Panc1 (cell line): ENCODE measurements at places on chromosomes 1 and 21.

DNA sequence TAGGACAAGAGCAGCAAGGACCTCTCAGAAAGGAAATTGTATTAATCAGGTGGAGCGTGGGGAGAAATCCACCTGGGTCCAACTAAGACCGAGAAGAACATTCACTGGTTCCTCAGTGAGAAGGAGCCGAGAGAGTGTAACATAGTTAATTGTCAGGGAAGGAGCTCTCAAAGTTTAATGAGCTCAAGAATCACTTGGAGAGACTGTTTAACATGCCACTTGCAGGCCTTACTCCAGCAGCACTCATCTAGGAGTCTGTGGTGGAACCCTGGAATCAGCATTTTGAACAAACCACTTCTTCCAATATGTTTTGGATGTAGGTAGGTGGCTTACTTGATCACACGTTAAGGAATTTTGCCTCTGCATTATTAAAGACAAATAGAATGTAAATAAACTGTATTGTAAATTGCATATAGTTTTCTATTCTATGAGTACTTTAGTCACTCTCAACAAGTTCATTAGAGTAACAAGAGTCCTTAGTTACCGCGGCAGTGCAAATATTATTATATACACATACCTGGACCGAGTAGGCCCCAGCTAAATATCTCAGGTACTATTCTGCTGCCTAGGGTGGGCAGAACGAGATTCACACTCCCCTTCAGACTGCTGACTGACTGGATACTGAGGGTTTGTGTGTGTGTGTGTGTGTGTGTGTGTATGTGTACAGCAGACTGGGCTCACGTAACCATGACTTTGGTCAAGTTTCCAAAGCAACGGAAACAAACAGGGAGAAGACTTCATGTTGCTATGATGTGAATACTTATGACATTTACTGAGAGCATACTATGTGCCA, 203.2 kb upstream of the USP24 start:
- DNase-seq: no peak

- DNase-seq: no peak
These were observed 82.9 kb downstream of the NIBAN1 start for GRCh38 chr1:184891440-184891839.

DNA sequence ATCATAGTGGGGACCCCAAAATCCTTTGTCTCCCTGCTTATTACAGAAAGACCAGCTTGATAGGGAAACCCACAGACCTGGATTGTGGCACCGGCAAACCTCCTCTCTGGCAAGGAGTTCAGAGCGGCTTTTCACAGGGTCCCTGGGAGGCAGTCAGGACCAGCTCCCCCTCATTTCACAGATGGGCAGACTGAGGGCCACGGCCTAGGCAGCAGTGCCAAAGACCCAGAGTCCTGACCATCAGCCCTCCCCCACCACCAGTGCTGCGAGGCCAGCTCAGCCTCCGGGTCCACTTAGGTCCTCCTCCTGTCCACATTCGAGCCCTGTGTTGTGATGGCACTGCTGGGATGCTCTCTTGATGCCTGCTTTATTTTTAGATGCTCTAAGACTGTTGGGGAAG, 57.2 kb downstream of the CAMK2N1 start:
- no peak for DNase-seq

GRCh38 chr1:25031966-25032667, 102.0 kb upstream of the RUNX3 start:
- DNase-seq: no peak

DNA sequence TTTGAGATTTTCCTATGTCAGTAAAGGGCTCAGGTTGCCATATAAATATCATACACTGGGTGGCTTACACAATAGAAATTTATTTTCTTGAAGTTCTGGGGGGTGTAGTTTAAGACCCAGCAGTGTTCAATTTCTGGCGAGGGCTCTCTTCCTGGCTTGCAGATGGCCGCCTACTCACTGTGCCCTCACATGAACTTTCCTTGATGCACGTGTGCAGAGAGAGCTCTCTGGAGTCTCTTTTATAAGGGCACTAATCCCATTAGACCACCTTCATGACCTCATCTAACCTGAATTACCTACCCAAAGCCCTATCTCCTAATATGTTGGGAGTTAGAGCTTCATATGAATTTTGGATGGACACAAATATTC, 21.1 kb downstream of the TMEM51 start:
- no peak for DNase-seq

- DNase-seq: no peak
These were observed 1.0 kb downstream of the ST6GALNAC5 start for GRCh38 chr1:76868154-76868882.

DNA sequence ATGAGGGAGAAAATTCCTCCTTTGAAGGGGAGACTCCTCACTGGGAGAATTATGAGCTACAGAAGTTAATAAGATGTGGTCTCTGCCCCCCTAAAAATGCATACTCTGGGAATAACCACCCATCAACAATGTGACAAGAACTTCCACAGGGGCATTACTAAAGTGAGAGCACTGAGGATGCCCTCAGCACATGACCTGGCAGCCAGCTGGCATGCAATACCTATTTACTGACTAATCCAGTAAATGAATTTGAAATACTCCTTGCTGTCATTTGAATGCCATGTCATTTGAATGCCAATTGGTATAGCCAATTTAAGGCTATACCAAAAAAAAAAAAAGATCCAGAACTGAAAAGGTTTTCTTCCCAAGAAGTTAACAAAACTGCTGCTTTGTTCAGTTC, 30.8 kb downstream of the PLPP3 start:
- DNase-seq: no peak

DNA sequence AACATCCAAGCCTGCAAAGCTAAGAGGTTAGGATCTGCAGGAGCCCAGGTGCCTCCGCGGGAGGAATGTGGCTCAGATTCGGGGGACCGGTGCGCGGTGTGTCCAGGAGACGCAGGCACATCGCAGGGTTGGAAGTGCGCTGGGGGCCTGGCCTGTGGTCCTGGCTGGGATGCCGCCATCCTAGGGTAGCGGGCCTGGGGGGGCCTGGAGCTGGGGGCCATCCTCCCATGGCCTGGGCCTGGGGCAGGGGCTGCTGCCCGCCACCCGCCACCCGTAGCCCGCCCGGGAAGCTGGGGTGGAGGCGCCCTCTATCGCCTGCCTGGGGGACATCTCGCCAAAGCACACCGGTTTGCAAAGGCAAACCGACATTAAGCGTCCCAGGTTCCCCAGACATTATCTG, 170.6 kb upstream of the ARHGEF16 start:
- no peak for DNase-seq

- DNase-seq: no peak
These were observed 13.8 kb downstream of the CNIH3 start for GRCh38 chr1:224629965-224630364.

- no peak for DNase-seq
These were observed 26.2 kb downstream of the RLF start for GRCh38 chr1:40187399-40187798.

DNA sequence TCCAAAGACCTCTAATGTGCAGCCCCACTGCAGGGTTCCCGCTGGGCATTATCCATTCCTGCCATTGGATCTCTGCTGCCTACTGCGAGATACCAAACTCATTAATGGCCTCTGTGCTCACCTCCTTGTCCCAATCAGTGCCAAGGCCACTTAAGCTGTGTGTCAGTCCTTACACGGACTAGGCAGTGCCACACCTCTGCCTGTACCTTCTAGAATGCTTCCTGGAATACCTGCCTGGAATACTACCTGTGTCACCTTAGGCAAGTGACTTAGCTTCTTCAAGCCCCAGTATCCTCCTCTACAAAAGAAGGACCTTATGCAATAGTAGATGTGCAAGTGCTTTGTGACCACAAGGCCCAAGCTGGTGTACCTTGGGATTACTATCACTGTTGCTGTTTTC, 100.1 kb downstream of the FOXD2 start:
- DNase-seq: no peak

- no peak for DNase-seq
These were observed 17.1 kb downstream of the PLCH2 start for GRCh38 chr1:2493218-2493617.

DNA sequence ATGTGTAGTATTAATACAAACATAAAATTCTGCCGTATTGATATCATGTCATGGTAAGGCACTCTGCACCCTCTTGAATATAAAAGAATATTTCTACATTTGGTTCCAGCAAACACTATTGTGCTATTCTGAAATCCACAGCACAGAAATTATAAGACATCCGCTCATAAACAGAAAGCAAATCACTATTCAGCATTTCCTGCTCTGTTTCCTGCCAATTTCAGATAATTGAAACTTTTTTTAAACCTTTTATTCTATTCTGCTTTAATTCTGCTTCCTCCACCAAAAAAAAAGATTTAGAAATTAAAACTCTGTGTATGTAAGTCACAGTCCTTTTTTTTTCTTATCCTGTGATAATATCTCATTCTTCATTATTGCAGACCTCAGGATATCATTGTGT, 39.6 kb upstream of the PLEKHO1 start:
- DNase-seq: no peak

GRCh38 chr1:44505210-44505993, 100.3 kb downstream of the RNF220 start:
- no peak for DNase-seq

DNA sequence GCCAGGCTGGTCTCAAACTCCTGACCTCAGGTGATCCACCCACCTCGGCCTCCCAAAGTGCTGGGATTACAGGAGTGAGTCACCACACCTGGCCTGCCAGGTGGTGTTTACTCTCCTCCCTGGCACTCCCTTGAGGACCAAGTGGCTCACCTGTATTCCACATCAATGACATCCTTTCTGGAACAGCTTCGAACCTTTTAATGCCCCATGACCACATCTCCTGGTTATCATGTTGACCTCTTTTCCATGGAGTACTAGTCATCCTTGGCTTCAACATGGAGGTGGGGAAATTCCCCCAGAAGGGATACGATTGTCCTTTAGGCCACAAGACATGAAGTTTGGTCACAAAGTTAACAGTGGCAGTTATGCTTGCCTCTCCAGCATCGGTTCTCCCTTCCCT, 66.9 kb downstream of the CDC7 start:
- DNase-seq: no peak

- no peak for DNase-seq
These were observed 60.4 kb upstream of the IFNAR2 start for GRCh38 chr21:33169359-33169758.

DNA sequence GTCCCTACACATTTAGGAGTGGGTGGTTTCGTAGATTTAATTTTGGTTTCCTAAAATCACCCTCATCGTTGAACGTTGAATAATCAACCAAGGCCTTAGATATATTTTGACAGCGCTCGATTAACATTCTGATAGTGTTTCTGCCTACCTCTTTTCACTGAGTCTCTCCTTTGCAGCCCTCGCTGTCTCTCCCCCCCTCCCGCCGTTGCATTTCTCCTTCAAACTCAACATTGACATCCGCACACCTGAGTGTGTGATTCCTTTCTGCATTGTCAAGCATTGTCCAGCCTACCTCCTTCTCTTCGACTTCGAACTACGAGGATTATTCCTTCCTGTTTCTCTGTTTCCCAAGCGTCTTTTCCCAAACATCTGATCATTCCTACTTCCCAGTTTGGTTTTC, 1.8 kb upstream of the ADAMTS1 start:
- DNase-seq: no peak

DNA sequence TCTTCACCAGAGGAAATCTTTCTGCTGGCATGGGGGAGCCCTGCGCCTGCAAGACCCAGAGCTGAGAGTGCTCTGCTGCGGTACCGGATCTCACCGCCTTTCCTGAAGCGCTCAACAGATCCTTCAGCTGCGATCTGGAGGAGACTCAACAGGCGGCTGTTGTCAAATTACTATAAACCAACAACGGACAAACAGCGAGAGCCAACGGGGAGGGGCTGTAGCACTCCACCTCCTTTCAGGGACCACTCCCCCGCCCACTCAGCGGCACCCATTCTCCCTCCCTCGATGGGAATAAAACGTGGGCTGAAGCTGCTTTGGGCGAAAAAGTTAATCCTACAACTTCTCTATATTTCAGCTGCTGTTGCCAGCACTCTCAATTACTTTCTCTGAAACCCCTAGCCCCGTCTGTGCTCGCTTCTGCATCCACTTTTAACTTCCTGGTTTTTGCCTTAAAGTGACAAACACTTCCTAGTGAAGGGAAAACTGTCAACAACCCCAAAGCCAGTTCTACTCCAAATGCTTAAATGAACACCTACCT, at the start of gene FMO5:
Gene FMO5, minus strand, starts transcription at position 147 of the 538 bp plus-strand sequence. CDS start 310 bp downstream, outside the sequence.
- no peak for DNase-seq

DNA sequence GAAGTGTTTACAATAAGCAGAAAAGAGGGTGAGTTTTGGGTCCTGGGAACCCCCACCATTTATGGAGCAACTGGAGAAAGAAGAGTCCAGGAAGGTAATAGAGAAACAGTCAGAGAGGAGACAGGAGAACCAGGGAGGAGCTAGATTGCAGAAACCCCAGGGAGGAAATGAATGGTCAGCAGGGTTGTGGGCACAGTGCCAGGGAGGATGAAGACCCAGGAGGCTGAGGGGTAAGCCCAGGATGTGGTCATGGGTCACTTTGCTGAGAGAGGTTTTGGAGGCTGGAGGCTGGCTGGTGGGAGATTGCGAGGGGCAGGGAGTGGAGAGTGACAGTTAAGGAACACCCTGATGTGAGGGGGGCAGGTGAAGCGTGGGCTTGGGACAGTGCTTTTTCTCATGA, 169.9 kb upstream of the CSF3R start:
- no peak for DNase-seq

GRCh38 chr1:17176306-17177061, 28.4 kb upstream of the PADI1 start:
- no peak for DNase-seq

GRCh38 chr1:150579945-150580642, 684 bp upstream of the MCL1 start:
- DNase-seq: no peak

DNA sequence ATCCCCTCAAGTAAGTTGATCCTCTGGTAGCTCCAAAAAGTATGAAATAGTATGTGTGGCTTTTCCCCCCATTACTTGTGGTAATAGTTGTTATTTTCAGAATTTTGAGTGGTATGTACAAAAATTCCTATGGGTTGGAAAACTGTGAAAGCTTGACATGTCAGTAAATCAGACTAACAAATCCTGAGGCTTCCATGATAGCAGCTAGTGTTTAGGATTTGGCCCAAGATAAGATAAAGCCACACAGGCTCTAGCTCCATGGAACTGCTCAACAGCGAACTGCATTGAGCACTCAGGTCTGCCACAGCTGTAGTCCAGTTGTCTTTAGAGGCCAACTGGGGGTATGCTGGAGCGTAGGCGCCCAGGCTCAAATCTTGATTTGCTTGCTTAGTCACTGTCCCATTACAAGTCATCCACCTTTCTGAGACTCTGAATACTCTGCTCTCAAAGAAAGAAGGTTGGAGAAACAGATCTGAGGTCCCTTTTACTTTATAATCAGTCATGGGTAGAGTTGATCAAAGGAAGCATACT, 28.7 kb downstream of the ATP1A1 start:
- no peak for DNase-seq
